Activated gamma-delta T cell treated with anti-CD3 and anti-CD28 coated beads, Interleukin-2, amount 50 U/mL, for 16 hours (primary cell): ENCODE measurements at places on chromosomes 3 and 15.

DNA sequence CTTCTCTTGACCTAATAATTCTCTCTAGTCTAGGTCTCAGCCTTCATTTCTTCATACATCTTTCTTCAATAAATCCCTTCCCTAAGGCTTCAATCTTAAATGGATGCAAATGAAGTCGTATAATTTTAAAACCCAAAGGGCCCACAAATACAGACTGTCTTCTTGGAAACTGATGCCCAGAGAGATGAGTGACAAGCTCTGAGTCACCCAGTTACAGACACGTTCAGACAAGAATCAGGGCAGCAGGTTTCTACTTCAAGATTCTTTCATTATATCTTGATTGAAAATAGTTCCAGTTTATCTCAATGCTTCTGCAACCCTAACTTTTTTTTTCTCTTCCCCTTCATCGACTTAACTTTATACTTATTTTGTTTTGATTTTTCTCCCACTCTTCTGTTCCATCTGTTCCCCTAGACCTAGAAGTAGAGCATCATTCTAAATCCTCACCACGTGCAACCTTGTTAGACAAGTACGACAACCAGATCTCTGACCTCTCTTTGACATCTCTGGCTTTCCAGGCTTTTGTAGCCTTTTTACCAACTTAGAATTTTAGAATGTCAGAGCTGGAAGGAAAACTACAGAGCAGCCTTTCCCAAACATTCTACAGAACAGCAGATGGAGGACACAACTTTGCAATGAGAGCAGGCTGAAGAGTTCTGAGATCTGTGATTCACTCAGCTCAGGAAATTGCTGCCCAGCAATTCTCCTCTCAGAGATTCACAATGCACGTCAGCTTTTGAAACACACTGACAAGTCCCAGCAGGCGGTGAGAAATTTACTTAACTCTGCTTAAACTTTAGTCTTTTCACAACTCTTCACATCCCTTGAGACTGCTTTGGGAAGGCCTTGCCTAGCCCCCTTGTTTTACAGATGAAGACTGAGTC is 25.3 kb downstream of the NCEH1 start:
- DNase-seq, result no peak

GRCh38 chr15:79314811-79315210 is 3.9 kb downstream of the TMED3 start:
- no peak for DNase-seq

DNA sequence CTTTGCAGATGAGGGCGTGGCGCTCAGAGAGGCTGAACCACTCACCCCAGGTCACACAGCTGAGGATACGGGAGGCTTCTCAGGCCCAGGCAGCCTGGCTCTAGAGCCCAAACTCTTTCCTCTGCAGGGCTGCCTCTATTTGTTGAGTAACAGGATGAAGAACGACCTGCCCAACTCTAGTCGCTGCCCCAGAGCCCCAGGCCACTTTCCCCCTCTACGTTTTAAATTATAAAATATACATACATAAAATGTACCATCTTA is 19.2 kb upstream of the ZXDC start:
- no peak for DNase-seq

DNA sequence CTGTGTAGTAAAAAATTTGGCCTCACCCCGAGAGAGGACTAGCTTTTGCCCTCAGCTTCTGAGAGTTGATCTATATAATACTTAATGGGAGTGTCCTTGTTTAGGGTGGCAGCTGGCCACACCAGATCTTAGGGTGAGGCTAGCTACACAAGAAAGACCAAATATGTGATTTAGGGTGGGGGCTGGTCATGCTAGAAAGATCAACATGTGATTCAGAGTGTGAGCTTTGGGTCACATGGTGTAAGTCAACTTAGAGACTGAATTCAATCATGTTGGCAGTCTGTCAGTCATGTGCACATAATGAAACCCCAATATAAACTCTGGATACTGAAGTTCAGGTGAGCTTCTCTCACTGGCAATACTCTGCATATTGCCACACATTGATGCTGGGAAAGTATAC is 120.7 kb upstream of the DAZL start:
- no peak for DNase-seq
